ENCODE measurements at places on chromosomes 5 and 9. TPM values are rescaled to one million over a fixed set of nuclear protein-coding genes. Genes with fewer than 3 reads are reported as not detected.

EGR1 gene
- total RNA-seq = 11.8 TPM

GPR151 gene
- not detected for total RNA-seq

PRR16 gene
- total RNA-seq = 3.6 TPM

CCDC192 gene
- total RNA-seq = not detected

MEIKIN gene
- not detected for total RNA-seq

PHF24 gene
- total RNA-seq = 0.33 TPM

CATSPER3 gene
- total RNA-seq = 0.32 TPM

- no peak for DNase-seq
Measured at GRCh38 chr5:89313804-89314588, 431.0 kb upstream of the MEF2C start.

GRCh38 chr5:126866851-126867636 lies 90.1 kb downstream of the LMNB1 start:
- no peak for DNase-seq

DNA sequence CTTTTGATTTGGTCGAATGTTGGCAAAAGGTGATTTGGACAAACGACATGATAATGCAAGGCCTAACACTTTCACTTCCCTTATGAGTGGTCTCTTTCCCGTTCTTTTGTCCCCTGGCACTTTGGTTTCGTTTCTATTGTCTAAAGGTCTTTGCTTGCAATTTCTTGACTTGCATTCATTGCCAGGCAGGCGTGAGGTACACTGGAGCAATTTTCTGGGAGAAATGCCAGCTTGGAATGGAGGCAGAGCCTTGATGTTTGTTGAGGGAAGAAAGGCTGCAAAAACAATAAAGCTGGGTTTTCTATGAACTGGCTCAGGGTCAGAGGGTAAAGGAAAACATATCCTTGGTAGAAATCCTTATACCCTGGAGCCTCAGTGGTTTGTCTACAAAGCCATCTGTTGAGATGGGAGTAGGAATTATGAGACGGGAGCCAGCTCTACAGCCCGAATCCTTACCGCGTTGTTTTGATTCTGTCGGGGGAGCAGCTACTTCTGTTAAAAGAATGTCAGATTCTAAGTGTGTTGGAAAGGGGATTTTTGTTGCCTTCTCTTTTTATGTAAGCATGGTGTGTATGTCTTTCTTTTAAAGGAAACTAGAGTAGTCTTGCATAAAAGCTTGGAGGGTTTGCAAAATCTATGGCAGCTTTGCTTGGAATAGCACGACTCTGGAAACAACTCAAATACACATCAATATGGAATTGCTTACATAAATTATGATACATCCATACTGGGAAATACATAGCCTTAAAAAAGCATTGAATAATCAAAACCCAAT lies 158.9 kb downstream of the RMI1 start:
- peak; percentile 44 for DNase-seq

- DNase-seq = no peak
Measured at GRCh38 chr5:156124708-156125107, 202.3 kb upstream of the SGCD start.

DNA sequence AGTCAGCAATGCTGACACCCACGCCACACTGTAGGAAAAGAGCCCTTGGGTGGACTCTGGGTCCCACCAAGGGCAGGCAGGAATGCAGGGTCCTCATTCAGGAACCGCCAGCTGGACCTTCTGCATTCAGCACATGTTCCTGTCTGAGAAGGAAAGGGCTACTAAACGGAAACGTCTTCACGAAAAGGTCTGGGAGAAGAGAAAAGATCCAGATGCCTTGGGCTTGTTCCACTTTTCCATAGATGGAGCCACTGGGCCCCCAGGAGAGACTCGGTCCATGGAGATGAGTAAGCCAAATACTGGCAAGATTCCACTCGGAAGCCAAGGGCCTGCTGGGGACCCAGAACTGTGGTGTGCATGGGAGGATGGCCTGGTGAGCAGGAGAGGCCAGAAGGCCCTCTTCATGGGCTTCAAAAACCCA lies 38.4 kb downstream of the LHFPL2 start:
- no peak for DNase-seq

- DNase-seq = no peak
Measured at GRCh38 chr5:129410488-129410887, 49.6 kb upstream of the ADAMTS19 start.

DNA sequence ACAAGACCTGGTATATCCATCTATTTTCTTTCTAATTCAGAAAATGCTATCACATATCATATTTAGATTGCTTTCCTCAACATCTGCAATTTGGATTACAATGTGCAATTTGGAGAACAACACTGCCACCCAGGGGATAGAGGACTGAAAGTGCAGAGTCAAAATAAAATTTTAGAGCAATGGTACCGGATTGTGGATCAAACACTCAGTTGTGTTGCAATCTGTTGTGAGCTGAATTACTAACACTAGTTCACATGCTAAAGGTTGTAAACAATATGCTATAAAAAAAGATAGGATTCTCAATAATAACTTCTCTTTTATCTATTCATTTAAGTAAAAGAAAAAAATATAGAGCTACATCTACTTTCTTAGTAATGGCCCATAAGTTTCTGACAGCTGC lies 11.9 kb upstream of the SRFBP1 start:
- no peak for DNase-seq

DNA sequence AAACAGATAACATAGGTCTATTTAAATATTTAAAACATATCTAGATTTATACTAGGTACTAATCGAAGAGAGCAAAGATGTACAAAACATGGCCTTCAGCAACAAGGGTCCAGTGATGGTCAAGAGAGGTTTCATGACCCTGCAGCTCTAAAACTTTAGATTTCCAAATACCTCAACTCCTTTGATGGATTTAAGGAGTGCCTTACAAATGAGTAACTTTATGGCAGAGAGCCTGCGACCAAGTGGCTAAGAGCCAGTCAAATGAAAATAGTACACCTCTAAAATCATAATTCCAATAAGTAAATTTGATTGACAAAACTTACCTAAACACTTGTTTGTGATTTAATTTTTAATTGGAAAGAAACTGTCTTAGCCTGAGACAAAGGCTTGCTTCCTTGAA lies 4.7 kb upstream of the SH3RF2 start:
- DNase-seq = no peak

- DNase-seq = no peak
Measured at GRCh38 chr9:126523611-126524111, 90.1 kb upstream of the LMX1B start.

DNA sequence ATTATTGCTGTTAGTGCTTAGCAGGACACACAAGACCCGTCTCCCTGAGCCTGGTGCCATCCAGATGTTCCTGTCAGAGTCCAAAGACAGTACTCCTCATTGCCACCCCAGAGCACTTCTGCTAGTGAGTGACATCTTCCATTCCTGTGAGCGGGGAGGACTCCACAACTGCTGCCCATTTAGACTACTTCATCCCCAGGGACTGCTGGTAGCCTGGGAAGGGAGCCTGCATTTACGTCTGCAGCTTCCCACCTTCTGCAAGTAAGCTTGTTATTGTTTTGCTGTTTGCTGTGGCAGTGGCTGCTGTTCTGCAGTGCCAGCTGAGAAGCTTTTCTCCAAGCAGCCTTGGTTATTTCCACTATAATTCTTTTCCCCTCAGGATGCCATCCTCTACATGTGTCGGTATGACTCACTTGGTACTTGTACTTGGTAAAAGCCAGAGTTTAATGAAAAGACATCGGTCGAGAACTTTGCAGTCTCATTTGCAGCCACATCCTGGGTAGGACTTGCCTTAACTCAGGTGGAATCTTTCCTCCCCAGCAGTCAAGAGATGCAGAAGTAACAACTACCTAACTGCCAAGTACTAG lies 10.6 kb upstream of the MAP1B start:
- DNase-seq = no peak

DNA sequence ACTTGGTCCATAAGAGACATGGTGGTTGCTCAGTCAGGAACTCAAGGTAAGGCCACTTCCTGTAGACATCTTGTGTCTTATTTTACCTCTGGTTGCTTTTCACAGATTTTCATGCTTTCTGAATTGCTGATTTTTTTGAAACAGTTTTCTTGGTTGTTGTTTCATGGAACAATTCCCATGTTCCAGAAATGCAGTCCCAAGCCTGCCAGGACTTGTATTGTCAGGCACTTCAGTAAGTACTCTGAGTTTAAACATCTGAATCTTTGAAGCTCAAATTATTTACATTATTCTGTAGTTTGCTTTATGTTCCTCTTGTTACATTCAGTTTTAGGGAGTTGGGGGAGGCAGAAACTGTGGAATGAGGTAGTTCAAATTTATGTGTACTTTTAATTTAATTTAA lies 290.2 kb downstream of the DMRT2 start:
- no peak for DNase-seq

Measured in breast epithelium (tissue), 4 donors.